Caudate nucleus (tissue), 63 donors: ENCODE measurements at places on chromosomes 6 and 20.

GRCh38 chr20:49460916-49461315 is 21.6 kb downstream of the KCNB1 start:
- no peak for DNase-seq

DNA sequence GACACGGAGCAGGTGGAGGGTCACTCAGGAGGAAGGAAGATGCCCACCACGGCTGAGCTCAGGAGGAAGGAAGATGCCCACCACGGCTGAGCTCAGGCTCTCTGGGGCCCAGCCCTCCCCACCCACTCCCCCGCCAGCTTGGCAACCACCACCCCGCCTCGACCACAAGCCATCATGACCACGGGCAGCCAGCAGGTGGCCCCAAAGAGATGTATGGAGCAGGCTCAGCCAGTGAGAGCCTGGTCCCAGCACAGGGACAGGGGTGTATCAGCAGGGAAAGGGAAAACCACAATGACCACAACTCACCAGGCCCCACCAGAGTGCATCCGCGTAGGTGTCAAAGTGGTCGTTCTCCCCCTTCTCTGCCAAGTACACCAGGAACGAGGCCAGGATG is 30.4 kb downstream of the KCNQ2 start:
- no peak for DNase-seq

GRCh38 chr6:45438849-45439406 is 61.2 kb upstream of the SUPT3H start:
- DNase-seq, result no peak

DNA sequence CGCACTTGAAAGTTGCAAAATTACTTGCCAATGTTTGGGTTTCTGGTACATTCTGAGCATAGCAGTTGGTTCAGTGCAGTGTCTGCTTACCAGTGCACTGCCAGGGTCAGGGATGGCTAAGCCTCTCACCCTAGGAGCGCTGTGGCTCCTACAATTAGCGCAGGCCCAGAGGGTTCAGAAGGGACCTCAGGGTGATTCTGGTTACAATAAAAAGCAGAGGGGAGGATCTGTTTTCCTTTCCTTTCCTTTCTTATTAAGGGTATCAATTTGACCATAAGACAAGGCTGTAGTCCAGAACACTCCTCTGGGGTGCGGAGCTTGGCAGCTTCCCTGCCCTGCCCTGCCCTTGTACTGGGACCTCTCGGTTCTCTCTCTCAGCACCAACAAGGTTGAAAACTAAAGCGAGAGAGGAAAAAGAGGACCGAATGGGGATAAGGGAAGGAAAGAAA is 2.6 kb downstream of the MAFB start:
- no peak for DNase-seq

DNA sequence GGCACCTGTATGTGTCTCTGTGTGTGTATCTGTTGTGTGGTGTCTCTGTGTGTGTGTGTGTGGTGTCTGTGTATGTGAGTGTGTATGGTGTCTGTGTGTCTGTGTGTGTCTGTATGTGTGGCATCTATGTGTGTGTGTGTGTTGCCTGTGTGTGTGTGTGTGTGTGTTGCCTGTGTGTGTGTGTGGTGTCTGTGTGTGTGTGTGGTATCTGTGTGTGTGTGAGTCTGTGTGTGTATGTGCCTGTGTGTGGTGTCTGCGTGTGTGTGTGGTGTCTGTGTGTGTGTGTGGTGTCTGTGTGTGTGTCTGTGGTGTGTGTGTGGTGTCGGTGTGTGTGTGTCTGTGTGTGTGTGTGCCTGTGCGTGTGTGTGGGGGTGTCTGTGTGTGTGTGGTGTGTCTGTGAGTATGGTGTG is 31.7 kb upstream of the VEGFA start:
- no peak for DNase-seq

DNA sequence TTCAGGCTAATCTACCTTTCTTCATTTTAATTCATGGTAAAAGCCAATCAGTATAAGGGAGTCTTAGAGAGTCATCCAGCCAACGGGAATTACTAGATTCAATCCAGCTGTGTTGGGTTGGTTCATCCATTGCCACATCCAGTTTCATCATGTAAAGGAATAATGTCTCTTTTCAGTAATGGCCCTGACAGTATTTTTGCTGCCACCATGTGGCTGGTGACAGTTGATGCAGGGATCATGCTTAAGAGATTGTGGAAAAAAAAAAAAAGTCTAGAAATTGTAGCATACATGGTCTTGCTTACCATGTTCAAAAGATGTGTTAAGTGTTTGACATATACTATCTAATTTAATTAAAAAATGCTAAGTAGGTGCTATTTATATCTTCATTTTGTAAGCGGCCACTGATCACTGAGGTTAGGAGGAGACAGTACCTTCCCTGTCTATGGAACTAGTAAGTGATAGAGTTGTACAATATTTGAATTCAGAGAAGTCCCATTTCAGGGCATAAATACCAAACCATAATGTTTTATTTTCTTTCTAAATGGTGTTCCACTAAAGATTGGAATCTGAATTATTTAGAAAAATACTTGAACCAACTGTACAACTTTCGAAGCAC is 135.9 kb downstream of the KHDRBS2 start:
- DNase-seq, result no peak

DNA sequence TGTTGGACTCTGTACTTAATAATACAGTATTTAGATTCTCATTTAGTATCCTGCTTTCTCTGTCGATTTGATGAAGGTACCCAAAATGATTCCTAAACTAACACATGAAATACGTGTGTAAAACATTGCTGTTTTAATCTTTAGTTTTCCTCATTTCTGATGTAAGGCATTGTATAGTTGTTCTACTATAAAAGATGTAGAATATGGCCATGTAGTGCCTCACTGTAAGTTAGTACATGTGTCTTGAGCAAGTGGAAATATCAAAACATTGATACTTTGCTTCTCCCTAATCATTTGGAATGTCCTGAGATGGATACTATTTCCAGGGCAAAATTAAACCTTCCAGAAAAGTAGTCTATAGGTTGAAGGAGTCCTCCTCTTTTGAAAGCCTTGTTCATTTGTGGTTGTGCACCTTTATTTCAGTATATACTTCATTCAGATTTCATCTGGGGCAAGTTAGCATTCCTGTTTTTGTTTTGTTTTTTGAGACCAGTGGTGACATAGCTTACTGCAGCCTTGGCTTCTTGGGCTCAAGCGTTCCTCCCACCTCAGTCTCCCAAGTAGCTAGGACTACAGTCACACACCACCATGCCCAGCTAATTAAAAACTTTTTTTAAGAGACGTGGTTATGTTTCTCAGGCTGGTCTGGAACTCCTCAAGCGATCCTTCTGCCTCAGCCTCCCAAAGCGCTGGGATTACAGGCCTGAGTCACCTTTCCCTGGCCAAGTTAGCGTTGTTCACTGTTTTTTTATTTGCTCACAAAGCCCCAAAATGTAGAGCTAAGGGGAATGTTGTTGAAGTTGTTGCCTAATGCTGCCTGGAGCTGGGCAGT is 11.6 kb downstream of the SRSF3 start:
- DNase-seq, result no peak

DNA sequence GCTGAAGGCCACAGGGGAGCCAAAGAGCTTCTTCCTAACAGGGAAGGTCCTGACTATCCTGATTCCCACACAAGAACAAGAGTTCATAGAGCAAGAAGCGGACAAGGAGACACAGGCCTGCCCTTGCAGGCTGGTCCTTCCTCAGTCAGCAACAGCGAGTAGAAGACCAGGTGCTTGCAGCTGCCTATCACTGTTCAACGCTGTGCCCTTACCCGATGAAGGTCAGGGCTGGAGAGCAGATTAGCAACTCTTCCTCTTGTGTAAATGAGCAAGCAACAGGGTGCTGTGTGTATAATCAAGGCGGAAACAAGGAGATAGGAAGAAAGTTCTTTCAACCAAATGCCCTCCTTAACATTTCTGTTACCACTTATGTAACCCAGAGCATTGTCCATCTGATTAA is 115.3 kb upstream of the SPACA1 start:
- DNase-seq, result no peak

- no peak for DNase-seq
Measured at GRCh38 chr6:97282238-97282725, 734 bp downstream of the MMS22L start.

GRCh38 chr6:159695984-159696383 is 2.9 kb upstream of the SOD2 start:
- DNase-seq, result no peak

DNA sequence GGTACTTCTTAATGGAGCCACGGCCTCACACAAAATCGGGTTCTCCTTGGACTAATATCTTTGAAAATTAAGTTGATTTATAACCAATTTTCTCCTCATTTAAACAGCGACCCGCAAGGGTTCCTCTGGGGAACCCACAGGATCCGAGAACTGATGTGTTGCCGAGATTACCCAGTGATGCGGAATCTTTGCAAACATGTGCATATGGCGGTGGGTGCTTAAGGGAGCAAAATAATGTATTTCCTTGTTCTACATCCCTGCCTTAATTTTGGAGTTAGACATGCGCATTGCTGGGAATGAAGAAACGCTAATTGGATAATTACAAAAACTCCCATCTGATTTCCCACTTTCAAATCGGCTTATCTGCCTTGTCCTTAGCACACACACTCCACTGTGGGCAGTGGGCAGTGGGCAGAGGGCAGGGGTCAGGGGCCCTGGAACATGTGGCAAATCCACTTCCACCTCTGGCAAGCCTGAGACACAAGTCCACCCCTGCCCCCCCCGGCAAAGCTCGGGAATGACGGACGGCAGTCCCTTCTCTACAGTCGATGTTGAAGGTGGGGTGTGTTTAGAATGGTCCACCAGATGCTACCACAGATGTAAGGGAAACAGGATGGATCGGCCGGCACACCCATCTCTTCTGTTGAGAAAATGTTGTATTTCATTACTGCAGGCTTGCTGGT is 137.4 kb upstream of the CDH4 start:
- DNase-seq, result no peak

DNA sequence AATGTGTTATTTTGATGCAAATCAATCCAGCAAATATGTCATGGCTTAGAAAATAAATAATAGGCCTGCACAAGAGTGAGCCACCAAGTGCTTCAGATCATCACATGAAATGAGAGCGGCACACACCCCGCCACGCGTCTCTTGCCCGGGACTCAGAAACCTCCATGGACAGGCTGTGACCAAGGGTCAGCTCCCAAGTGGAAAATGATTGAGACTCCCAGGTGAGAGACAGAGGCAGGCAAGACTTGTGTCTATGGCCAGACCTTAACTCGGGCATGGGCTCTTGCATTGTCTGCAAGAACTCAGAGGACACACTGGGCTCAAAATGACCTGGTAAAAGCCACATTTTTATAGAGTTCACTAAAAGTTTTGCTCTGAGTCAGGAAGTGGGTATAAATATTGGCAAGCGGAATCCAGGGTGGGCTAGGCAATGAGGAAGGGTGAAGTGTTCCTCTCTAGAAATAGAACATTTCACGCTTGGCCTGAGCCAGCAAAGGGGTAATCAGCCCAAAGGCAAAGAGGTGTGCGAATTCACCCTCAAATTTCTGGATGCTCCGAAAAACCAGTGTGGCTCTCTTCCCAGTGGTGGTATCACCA is 30.7 kb upstream of the RIN2 start:
- DNase-seq, result no peak

- DNase-seq, result no peak
Measured at GRCh38 chr6:167811442-167812087, 15.1 kb upstream of the AFDN start.

- no peak for DNase-seq
Measured at GRCh38 chr6:14035874-14036273, 81.7 kb upstream of the CD83 start.

- DNase-seq, result peak; percentile 32
Measured at GRCh38 chr6:19231878-19232561, 605.1 kb upstream of the ID4 start.

- DNase-seq, result no peak
Measured at GRCh38 chr6:46440141-46440540, 51.1 kb downstream of the RCAN2 start.

GRCh38 chr20:17511401-17511800 is 19.8 kb downstream of the BFSP1 start:
- no peak for DNase-seq

- DNase-seq, result no peak
Measured at GRCh38 chr6:6178795-6179194, 141.7 kb downstream of the F13A1 start.

- DNase-seq, result no peak
Measured at GRCh38 chr6:112100561-112100960, 13.2 kb downstream of the FAM229B start.

DNA sequence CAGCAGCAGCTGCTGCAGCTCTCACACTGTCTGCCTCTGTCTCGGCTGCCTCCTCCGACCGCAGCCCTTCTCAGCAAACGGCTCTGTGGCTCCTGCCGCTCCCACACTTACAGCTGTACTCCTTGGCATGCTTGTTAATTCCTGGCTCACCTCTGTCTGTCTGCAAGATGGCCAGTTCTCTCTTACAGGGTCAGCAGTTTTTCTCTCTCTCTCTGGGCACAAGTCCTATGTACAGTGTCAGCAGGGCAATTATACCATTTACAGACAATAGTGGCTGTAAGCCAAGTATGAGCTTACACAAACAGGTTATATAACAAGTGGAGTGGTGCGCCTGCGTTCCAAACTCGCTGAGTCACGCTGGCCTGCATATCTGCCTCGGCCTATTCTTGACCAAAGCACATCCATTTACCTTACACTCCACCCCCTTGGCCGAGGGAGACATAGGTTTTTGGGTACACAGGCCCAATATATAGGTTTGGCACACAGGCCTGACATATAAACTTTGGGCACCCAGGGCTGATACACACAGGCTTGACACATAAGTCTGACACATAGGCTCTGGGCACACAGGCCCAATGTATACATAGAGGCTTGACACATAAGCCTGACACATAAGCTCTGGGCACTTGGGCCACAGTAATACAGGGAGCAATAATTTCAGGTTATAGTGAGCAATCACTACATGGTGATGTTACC is 4.4 kb downstream of the ZKSCAN3 start:
- DNase-seq, result peak; percentile 50

DNA sequence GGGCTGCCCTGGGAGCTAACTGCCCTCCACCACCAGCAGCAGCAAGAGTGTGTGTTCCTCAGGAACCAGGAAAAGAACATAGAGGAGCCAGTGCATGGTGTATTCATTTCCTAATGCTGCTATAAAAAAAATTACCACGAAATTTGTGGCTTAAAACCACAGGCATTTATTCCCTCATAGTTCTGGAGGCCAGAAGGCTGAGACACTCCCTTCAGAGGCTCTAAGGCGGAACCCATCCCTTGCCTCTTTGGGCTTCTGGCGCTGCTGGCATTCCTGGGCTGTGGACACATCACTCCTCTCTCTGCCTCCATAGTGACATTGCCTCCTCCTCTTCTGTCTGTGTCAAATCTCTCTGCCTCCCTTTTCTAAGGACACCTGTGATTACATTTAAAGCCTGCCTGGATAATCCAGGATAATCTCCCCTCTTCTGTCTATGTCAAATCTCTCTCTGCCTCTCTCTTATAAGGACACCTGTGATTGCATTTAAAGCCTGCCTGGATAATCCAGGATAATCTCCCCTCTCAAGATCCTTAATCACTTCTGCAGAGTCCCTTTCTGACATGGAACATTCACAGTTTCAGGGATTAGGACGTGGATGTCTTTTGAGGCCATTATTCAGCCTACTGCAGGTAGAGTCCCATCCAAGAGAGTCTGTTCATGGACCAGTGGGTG is 54.7 kb downstream of the NDUFAF5 start:
- DNase-seq, result no peak
